ENCODE measurements at places on chromosomes 6 and 20. TPM values are rescaled to one million over a fixed set of nuclear protein-coding genes. Genes with fewer than 3 reads are reported as not detected.

TRIM40 gene
- 14.3 TPM for polyA plus RNA-seq

RIPOR2 gene
- 1.6 TPM for polyA plus RNA-seq

GRCh38 chr20:16505894-16506293 is 67.4 kb downstream of the KIF16B start:
- no peak for DNase-seq

DNA sequence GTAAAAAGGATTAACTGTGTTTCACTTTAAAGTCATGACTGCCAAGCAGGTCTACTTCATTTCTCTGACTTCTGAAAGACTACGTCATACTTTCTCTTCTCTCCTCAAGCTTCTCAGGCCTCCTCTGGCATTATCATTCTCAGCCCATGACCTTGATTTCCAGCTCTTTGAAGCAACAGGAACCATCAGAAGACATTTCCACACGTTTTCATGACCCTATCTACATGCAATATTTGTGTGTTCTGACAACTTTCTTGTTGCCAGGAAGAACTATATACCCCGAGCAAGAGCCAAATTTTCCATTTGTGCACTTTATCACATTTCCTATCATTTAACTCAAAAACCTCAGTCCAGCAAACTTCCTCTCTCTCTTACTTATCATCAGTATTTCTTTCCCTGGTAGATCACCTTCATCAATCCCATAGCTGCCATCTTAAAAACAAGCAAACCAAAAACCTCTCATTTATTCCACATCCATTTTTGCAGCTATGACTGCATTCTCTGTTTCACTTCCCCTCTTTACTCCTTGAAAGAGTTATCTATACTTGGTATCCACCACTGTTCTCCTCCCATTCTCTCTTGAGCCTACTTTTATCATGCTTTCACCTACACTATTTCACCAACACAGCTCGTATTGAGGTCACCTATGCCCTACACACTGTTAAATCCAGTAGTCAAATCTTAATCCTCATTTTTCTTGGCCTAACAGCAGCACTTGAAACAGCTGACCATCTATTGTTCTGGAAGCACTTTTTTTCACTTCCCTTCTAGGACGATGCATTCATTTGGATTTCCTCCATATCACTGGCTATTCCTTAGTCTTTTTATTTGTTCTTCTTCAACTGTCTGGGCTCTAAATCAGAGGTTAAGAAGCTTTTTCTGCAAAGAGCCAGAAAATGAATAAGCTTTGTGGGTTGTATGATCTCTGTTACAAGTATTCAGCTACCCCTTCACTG is 47.1 kb downstream of the STX7 start:
- DNase-seq: no peak

Data from small intestine (tissue), 16 donors.